ENCODE measurements at places on chromosomes 3 and 15.

DNA sequence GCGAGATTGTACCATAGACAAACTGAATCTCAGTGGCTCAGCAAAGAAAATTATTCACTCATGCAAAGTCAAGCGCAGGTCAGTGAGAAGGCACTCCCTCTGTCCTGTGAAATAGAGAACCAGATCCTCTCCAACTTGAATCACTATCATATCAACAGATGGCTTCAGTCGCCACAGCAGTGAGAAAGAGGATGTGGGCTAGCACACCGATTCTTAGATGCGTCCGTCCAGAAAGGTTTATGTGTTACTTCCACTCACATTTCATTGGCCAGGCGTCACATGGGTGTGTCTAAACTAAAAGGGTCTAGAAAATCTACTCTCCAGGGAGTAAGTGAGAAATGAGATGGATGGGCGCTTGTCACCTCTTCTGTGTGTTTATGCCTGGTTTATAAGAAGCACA lies 141.6 kb upstream of the KBTBD8 start:
- no peak for DNase-seq

DNA sequence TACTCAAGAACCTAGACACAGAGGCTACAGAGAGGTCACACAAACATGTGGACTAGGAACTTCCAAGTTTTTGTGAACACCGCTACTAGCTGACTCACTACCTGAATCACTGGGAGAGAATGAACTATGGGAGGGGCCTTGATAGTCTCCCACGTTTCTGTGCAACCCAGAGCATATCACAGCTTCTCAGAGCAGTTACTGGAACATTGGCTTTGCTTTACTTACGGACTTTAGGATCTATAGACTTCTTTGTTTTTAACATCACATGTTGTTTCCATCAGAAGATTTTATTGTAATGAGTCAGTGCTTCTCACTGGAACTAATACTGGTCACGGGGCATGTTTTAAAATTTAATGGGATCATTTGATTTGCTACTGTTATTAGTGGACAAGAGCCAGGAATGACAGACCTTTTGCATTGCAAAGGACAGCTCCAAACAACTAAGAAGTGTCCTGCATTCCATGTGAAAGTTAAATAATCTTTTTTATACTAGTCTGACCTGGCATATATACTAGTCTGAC lies 35.6 kb downstream of the RTP4 start:
- no peak for DNase-seq

DNA sequence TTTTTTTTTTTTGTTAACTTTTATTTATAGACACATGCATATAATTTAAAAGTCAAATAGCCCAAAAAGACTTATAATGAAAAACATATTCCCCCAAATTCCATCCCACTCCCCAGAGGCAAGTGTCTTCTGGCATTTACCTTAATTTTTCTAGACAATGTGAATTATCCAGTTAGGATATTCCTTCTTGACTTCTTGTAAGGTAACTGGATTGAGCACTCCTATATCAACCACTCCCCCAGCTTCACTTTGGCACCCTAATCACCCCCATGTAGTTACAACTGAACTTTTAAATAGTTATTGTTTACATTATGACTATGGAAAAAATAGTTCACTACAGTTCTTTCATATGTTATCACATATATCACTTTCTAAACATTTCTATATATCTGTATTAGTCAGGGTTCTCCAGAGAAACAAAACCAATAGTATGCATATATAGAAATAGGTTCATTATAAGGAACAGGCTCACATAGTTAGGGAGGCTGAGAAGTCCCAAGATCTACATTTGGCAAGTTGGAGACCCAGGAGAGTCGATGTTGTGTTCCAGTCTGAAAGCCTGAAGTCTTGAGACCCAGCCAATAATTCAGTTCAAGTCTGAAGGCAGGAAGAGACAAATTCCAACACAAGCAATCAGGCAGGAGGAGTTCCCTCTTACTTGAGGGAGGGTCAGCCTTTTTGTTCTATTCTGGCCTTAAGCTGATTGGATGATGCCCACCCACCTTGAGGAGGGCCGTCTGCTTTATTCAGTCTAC lies 175.8 kb downstream of the THSD4 start:
- DNase-seq, result no peak

GRCh38 chr3:32216172-32216783 lies 22.2 kb upstream of the CMTM8 start:
- no peak for DNase-seq

All from activated CD4-positive, CD25-positive, alpha-beta regulatory T cell (primary cell).